Progenitor cell of endocrine pancreas (in vitro differentiated cells): ENCODE measurements at places on chromosomes 4 and X. TPM values are rescaled to one million over a fixed set of nuclear protein-coding genes. Genes with fewer than 3 reads are reported as not detected.

GRCh38 chrX:40098264-40099054 is 701 bp upstream of the BCOR start:
- peak; percentile 30 for DNase-seq
- no peaks in the 10 kb centered on the region for H3K36me3 ChIP-seq
- H3K27ac ChIP-seq, result peak overlapping the region; percentile 49
- peaks cover 30% of the 10 kb centered on the region for H3K27me3 ChIP-seq
- peak overlapping the region; percentile 68 for H3K4me3 ChIP-seq

- no peak for DNase-seq
- H3K27me3 ChIP-seq, result no peaks in the 10 kb centered on the region
- H3K4me3 ChIP-seq, result no peak overlapping the region
- no peaks in the 10 kb centered on the region for H3K4me1 ChIP-seq
- no peaks in the 10 kb centered on the region for H3K36me3 ChIP-seq
Measured at GRCh38 chrX:42290608-42291007, 367.3 kb upstream of the CASK start.

GRCh38 chr4:184383497-184384055 is 90.8 kb downstream of the IRF2 start:
- no peak overlapping the region for H3K4me3 ChIP-seq
- peaks cover 41% of the 10 kb centered on the region for H3K4me1 ChIP-seq
- H3K27me3 ChIP-seq, result no peaks in the 10 kb centered on the region

NUP62CL gene
- total RNA-seq, result 16.0 and 16.4 TPM in 2 replicates
